ENCODE measurements at places on chromosomes 5 and 9. TPM values are rescaled to one million over a fixed set of nuclear protein-coding genes. Genes with fewer than 3 reads are reported as not detected.

IL17B gene
- total RNA-seq = not detected

FOXD4L6 gene
- not detected for total RNA-seq

FOXI1 gene
- not detected for total RNA-seq

DIPK1B gene
- 0.08 TPM for total RNA-seq

RANBP17 gene
- 1.6 TPM for total RNA-seq

DAB2 gene
- 11.9 TPM for total RNA-seq
